Aorta (tissue), 5 donors: ENCODE measurements at places on chromosomes 3 and 15. TPM values are rescaled to one million over a fixed set of nuclear protein-coding genes. Genes with fewer than 3 reads are reported as not detected.

GMNC gene
- total RNA-seq = not detected

ASB14 gene
- not detected for total RNA-seq

- no peak for DNase-seq
These were observed 5.8 kb upstream of the DBR1 start for GRCh38 chr3:138180375-138181029.

DNA sequence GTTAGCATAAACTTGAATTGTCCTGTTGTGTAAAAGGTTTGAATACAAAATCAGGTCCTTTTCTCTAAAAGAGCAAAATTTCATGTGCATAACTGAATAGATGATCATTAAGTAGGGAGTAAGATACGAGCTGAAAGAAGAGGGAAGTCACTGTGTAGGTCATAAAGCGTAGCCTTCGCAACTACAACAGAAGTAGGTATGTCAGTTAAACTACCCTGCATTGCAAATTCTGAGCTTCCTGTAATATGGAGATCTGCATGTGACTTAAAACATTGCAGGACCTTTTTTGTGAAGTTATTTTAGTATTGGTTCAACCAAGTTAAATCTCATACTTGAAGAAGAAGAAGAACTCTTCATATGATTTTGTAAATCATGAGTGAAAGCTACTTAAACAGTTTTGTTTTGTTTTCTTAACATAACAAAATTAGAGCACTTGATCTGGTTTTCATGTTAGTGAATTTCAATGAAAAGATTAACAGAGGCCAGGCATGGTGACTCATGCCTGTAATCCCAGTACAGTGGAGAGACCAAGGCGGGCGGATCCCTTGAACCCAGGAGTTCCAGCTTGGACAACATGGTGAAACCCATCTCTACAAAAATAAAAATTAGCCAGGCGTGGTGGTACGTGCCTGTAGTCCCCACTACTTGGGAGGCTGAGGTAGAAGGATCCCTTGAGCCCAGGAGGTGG is 26.4 kb downstream of the ARMC8 start:
- DNase-seq = no peak

DNA sequence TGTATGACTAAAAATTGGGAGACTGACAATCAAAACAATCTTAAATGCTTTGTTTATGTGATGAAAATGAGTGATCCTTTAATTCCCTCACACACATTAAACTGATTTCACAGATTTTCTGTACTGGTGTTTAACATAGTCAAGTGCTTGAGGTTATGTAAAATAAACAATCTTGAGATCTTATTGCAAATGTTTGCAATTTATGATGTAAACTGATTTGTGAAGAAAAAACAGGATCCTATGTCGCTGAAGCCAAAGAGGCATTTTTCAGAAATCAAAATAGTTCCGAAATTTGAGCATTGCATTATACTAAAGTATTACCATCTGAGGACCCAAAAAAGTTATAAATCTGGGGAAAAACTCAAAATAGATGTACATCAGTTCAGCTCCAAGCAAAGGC is 12.7 kb downstream of the SHOX2 start:
- DNase-seq = no peak

- no peak for DNase-seq
These were observed 57.4 kb downstream of the ZNF445 start for GRCh38 chr3:44419923-44420650.
